Activated T-helper 1 cell treated with anti-CD3 and anti-CD28 coated beads, Interleukin-12 subunit alpha, Interleukin-12 subunit beta, Interleukin-2, Interleukin-4 antibody, amounts not matched to agents 30 ng/mL and 10 ng/mL and 1 ng/mL, durations not matched to agents 14 hours and 24 hours and 36 hours (primary cell): ENCODE measurements at places on chromosomes 16 and 17. TPM values are rescaled to one million over a fixed set of nuclear protein-coding genes. Genes with fewer than 3 reads are reported as not detected.

DNA sequence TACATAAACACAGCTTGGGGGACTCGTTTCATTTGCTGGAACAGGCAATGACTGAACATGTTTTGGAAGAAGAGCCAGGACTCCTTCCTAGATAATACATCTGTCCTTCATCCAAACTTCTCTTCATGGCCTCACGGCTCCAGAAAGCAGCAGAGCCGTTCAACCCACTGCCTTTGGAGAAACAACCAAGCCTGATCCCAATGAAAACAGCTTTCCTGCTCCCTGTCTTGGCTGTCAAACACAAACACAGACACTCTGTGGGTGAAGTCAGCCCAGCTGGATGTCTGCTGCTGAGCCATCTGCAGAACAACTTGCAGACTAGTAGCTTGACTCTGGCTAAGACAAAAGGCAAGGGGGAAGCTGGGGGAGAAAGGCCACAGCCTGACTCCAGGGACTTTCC, 345.1 kb upstream of the PSMD7 start:
- DNase-seq, result no peak

- no peak for DNase-seq
These were observed 25.7 kb downstream of the CHD9 start for GRCh38 chr16:53080345-53081031.

KCNG4 gene
- not detected in 2 replicates for total RNA-seq

RBFOX1 gene
- total RNA-seq, result not detected in 2 replicates

DNA sequence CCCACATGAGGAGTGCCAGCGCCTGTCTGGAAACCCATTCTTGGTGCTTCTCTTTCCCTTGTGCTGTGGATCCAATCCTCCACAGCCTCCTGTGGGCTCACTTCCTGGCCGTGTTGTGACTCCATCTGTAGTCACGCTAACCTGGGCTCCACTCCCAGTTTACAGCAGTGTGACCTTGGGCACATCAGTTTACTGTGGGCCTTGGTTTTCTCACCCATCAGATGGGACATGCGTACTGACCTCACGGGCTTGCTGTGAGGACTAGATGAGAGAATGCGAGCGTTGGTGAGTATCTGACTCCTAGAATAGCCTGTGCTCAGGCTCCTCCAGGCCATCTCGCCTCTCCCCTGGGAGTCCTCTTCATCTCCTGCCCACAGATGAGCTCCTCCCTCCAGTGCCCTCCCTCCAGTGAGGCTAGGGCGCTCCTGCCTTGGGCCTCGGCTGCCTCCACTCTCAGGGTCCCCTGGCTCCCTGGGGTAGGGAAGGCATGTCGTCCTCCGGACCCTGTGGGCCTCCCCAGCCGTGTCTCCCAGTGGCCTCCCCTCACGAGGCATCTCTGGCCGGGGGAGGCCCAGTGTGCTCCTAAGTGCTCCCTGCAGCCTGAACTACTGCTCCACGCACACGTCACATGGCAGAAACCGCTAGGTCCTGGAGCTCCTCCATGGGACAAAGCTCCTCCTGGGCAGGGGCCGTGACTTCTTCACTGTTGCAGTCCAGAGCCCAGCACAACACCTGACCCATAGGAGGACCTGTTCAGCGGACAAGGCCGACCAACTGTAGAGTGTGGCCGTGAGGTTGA, 5.2 kb upstream of the FOXJ1 start:
- DNase-seq, result no peak

GRCh38 chr17:73396431-73397277, 84.9 kb upstream of the CDC42EP4 start:
- DNase-seq, result no peak

DNA sequence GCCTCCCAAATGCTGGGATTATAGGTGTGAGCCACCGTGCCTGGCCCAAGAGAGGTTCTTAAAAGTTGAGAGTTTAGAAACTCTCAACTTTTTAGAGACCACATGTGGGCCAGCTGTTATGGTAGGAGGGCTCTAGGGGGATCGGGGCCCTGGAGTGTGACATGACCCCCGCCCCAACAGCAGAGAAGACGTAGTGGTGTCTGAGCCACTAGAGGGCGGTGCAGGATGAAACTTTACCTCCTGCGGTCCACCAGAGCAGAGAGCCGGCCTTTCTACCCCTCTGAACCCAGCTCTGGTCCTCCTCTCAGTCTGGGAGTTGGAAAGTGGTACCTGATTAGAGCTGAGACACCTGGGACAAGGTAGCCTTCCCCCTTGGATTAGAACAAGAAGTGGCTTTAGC, 7.4 kb downstream of the CDK5RAP3 start:
- DNase-seq, result peak; percentile 29

TOX3 gene
- not detected in 2 replicates for total RNA-seq

RPRML gene
- not detected in 2 replicates for total RNA-seq

DNA sequence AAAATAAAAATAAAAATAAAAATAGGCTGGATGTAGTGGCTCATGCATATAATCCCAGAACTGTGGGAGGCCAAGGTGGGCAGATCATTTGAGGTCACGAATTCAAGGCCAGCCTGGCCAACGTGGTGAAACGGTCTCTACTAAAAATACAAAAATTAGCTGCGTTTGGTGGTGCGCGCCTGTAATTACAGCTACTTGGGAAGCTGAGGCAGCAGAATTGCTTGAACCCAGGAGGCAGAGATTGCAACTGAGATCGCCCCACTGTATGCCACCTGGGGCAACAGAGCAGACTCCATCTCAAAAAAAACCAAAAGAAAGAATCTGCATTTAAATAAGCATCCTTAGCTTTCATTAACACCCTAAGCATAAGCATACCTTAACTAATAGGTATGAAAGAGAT, 33.8 kb downstream of the YWHAE start:
- no peak for DNase-seq

GRCh38 chr17:75065562-75066151, 18.6 kb downstream of the KCTD2 start:
- no peak for DNase-seq

- no peak for DNase-seq
These were observed 7.5 kb upstream of the CCDC154 start for GRCh38 chr16:1451702-1452392.

SAMD14 gene
- 1.6 and 3.6 TPM in 2 replicates for total RNA-seq

GRCh38 chr16:67653128-67653788, 6.8 kb downstream of the ACD start:
- DNase-seq, result no peak

DNA sequence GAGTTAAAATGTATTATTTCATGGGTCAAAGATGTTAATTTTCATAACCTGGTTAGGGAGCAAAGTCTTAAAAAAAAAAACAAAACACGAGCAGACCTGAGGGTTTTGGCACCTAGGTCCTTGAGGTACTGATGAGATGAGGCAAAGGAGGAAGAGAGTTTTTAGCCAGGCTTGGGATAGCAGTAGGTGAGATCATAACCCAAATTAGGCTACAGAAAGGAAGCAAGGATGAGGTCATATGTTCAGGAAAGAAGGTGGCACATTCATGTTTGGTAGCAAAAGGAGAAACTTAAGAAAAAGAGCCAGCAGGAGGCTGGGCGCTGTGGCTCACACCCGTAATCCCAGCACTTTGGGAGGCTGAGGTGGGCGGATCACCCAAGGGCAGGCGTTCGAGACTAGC, 2.8 kb downstream of the ATXN1L start:
- DNase-seq, result no peak

- DNase-seq, result no peak
These were observed 19.3 kb upstream of the NSMCE1 start for GRCh38 chr16:27287887-27288286.

DNA sequence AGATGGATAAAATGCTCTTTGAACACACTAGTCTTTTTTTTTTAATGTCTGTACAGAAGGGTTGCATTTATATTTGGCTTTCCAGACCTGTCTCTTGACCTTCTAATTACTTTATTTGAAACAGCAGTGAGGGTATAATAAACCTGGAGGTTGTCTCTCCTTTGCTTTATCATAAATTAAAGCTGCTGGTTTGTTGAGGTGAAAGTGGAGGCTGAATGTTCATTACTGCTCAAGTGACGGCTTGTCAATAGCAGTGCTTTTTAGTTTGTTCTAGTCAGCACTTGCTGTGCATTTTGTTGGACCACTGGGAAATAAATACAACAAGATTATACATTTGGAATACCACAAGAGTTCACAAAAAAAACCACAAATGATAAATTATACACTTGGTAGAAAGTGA, 264.2 kb downstream of the IRX3 start:
- no peak for DNase-seq

- no peak for DNase-seq
These were observed 34.3 kb downstream of the LIMD2 start for GRCh38 chr17:63665527-63666214.
